ENCODE measurements at places on chromosomes 6 and 20. TPM values are rescaled to one million over a fixed set of nuclear protein-coding genes. Genes with fewer than 3 reads are reported as not detected.

DNA sequence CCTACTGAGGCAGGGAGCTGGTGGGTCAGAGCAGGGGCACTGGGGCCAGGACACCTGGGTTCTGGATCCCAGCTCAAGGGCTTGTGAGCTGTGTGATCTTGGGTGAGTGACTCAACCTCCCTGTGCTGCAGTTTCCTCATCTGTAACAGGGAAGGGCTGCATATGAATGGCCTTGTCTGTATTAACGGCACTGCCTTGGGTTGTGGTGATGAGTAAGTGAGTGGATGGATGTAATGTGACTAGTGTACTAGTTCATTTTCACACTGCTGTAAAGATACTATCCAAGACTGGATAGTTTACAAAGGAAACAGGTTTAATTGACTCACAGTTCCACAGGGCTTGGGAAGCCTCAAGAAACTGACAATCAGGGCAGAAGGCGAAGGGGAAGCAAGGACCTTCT, 233.5 kb downstream of the TAF4 start:
- no peak for DNase-seq

- peak; percentile 46 for DNase-seq
Measured at GRCh38 chr6:9646342-9647070, 768.4 kb downstream of the TFAP2A start.

Gene SRMS
- not detected for total RNA-seq

Gene BCAS4
- 5.7 TPM for total RNA-seq

GRCh38 chr6:45690846-45691245, 313.1 kb upstream of the SUPT3H start:
- peak; percentile 56 for DNase-seq

Gene SNAP25
- 0.35 TPM for total RNA-seq

Gene AHI1
- total RNA-seq, result 4.2 TPM

- DNase-seq, result peak; percentile 81
Measured at GRCh38 chr6:93550551-93551276, 131.4 kb upstream of the EPHA7 start.

DNA sequence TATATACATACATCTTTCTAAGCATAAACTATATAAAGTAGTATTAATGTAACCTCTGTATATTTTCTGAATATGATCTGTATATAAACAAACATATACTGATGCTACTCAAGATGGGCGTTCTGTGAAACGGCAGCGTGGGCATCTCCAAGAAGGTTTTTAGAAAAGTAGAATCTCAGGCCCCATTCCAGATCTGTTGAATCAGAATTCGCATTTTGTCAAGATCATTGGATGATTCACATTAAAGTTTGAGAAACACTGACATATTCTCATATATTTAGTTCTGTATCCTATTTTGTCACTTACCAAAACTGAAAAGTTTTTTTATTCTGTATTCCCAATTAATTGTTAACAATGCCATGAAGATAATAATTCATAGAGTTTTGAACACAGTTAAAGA, 5.5 kb downstream of the C6orf141 start:
- peak; percentile 19 for DNase-seq

GRCh38 chr20:35878113-35878625, 76.1 kb downstream of the SCAND1 start:
- no peak for DNase-seq

GRCh38 chr6:42021847-42022754, 28.2 kb upstream of the TAF8 start:
- no peak for DNase-seq

GRCh38 chr20:11222243-11222642, 548.4 kb upstream of the JAG1 start:
- no peak for DNase-seq

- no peak for DNase-seq
Measured at GRCh38 chr6:13468839-13469238, 18.6 kb downstream of the GFOD1 start.

- DNase-seq, result peak; percentile 26
Measured at GRCh38 chr6:125236536-125237327, 65.0 kb downstream of the HDDC2 start.

Gene CRIP3
- total RNA-seq, result not detected

Measured in renal cortical epithelial cell (primary cell).